Chondrocyte (in vitro differentiated cells): ENCODE measurements at places on chromosomes 12 and 14.

GRCh38 chr12:109737126-109737525 is 23.5 kb downstream of the FAM222A start:
- peak; percentile 25 for DNase-seq

GRCh38 chr14:69906201-69906600 is 27.0 kb downstream of the SMOC1 start:
- DNase-seq: no peak

DNA sequence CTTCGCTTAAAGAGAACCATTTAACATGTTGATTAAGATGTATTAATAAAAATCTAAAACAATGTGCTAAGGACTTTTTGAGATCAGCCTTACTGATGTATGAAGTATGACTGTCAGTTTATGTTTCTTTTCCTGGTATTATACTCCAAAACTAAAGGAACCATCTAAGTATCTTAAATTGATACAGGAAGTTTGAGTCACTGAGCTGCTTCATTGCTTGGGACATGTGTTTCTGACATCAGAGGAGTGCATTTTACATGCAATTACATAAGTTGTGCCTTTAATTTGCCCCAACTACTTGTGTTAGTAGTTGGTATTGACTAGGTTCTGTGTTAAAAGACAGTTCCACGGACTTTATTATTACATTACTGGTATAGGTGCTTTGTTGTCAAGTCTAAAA is 50.9 kb downstream of the PROX2 start:
- DNase-seq: no peak

GRCh38 chr12:103880299-103881142 is 39.5 kb upstream of the NT5DC3 start:
- no peak for DNase-seq

DNA sequence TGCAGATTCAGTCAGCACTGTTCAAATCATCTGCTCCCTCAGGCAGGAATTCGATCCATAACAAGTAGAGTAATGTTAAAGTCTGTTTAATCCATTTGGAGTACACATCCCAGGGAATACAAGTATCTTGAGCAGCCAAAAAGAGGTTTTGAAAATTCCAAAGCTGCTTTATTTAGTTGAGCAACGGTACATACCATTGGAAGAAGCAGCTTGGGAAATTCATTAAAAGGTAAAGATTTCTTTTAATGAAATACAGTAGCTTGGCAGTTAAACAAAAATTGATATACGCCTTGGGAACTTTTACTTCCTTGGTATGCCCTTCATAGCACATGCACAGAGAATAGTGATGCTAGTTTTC is 153.8 kb downstream of the LRIG3 start:
- DNase-seq: no peak

- no peak for DNase-seq
Observed at GRCh38 chr12:117571321-117571720, 209.9 kb upstream of the NOS1 start.

DNA sequence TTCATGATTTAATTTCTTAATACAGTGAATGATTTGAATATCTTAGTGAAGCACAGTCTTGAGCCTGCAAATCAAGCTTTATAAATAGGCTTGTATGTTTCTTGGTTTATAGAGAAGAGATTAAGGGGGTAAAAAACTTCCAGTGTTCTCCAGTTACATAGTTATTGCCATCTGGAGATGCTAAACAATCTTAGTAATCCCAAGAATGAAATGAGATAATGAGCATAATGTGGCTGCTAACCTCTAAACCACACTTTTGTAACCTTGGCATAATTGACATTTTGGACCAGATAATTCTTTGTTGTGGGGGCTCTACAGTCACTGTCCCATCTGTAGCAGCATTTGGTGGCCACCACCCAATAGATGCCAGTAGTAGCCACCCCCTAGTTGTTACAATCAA is 316.8 kb downstream of the CCDC91 start:
- DNase-seq: no peak

DNA sequence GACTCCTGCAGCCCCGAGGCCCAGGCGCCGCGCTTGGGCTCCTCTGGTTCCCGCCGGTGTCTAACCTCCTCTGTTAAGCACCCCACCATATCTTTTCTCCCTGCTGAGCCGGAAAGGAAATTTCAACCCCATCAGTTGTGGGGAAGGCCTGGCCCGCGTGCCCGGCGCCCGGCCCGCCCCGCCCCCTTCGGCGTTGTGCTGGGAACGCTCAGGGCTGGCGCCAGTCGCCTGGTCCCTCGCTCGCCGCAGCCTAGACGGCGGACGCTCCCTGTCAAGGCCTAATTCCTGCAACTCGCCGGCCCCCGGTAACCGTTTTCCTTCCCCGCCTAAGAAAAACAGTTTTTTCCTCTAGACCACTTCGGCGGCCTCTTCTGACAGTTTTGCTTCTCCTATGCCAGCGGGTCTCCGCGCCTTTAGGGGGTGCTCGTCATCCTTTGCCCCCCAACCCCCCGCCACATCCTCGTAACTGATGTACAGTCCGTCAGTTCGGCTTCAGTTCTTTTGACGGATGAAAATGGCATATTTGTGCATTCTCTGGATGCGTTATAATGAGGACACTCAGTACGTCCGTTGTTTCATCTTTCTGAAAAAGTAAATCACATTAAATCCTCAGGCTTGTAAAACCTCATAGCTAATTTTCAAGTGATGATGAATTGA is 506 bp upstream of the NAP1L1 start:
- DNase-seq: no peak

DNA sequence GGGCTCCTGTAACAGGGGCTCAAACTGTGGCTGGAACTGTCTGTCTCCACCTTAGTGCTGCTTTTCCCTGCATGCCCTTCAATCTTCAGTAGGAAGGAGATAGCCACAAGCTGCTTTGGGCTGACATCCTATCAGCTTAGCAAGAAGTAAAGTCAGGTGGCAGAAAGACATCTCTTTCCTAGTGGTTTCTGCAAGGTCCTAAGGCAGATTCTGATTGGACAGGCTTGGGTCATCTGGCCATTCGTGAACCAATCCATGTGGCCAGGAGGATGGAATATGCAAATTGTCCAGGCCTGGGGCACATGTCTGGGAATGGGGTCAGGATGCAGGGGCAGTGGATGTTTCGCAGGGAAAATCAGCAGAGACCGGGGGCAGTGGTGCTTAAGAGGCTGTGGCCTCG is 5.2 kb downstream of the RITA1 start:
- DNase-seq: no peak

DNA sequence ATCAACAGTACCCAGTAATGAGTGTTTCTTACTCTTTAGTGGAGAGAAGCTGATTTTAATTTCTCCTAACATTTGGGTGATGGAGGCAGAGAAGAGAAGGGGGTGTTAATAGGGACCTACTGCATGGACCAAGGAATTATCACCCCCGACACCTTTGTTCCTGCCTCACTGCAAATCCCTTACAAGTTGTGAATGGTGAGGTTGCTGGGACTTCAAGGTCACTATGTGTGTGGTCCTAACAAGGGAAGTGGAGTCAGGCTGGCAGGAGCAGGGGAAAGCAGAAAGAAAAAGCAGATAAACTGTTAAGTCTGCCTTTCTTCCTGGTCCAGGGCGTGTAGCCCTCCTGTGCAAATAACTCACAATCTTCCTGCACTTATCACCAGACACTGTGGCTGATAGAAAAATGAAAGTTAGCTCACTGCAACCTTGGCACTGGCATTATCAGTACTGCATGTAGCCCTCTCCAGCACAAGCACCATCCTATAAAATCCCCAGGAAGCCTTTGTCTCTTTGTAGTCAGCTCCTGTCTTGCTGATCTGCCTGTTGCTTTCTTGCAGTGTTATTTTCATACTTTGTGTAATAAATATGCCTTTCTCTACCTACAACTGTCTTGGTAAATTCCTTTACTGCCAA is 112.3 kb upstream of the DNM1L start:
- DNase-seq: no peak

DNA sequence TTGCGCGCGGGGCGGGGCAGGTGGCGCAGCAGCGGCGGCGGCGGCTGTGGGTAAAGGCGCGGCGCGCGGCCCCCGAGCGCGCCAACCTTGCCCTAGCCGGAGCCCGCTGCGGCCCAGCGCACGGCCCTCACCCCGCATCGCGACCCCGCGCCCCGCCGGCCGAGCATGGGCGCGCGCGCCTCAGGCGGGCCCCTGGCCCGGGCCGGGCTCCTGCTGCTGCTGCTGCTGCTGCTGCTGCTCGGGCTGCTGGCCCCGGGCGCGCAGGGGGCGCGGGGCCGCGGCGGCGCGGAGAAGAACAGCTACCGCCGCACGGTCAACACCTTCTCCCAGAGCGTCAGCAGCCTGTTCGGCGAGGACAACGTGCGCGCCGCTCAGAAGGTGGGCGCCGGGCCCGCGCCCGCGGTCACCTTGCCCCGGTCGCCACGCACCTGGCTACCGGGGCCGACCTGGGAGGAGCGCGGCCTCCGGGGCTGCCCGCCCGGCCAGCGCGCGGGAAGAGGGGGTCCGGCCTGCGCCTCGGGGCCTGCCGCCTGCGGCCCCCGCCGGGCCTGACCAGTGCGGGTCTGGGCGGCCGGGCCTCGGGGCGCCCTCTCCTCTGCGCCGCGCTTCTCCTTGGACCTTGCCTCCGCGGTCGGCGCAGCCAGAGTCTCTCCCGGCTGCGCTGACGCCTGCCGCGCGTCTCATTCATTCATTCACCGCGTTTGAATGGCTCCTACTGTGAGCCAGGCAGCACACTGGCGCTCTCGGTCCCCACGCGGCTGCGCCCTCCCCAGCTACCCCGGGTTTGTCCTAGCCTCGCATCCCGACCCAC is at the start of gene BRI3BP:
TSS of gene BRI3BP (plus strand) at position 20 of the 811 bp plus-strand sequence. CDS start at position 166, 146 bp downstream.
- no peak for DNase-seq

DNA sequence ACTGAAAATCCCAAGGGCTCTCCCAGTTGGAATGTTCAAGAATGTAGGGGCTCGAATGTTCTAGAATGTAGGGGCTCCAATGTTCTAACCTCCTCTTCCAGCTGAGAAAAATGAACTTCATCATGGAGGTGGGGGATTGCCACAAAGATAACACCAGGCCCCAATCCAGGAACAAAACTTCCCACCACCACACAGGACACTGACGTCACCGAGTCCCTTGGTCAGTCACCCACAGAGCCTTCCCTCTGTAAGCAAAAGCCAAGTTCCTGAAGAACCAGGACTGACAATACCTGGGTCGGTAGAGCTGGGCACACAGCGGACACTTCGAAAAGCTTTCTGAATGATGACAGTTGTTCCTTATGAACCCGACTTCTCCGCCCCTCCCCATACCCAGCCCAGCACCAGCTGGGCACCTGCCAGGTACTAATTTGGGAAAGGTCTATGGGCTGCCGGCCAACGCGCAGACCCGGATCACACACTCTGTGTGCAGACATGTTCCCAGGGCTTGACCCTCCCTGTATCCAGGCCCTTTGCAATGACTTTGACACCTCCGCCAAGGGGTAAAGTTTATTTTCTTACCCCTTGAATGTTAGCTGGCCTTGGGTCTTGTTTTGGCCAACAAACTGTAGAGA is 18.9 kb downstream of the ITPK1 start:
- no peak for DNase-seq

GRCh38 chr14:45332360-45332988 is 79.5 kb upstream of the MIS18BP1 start:
- DNase-seq: no peak

DNA sequence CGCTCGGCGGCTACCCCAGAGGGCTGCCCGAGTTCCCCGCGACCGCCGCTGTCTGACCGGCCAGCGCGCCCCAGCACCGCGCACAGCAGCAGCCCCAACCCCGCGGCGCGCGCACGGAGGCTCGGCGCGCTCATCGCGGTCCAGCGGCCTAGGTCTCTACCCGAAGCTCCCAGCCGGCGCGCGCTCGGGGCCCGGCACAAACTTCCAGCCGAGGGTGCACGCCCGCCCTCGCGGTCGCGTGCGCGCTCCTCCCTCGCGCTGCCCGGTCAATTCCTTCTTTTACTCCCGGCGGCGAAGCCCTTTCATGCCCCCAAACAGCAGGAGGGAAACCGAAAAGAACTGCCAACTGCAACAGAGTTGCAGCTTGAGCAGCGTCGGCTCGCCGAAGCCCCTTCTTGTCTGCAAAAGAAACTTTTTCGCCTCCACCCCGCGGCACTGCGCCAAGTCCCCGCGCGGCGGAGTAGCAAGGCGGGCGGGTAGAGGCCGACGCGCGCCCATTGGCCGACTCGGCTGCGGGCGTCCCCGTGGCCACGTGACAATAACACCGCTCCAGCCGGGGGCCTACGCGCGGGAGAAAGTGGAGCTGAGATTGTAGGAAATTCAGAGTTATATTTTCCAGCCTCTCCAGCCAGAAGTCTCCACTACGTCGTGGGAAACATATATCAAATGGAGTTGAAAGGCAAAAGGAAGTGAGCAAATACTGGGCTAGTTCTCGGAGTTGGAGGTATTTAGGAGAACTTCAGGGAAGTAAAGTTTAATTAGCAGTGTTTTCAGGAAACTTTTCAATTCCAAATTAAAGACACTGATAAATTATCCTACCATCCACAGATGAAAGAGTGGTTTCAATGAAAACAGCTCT is at the start of gene LRIG3:
TSS of gene LRIG3 (minus strand) at position 403 of the 859 bp plus-strand sequence. CDS start at position 134, 269 bp downstream.
- peak; percentile 99 for DNase-seq

DNA sequence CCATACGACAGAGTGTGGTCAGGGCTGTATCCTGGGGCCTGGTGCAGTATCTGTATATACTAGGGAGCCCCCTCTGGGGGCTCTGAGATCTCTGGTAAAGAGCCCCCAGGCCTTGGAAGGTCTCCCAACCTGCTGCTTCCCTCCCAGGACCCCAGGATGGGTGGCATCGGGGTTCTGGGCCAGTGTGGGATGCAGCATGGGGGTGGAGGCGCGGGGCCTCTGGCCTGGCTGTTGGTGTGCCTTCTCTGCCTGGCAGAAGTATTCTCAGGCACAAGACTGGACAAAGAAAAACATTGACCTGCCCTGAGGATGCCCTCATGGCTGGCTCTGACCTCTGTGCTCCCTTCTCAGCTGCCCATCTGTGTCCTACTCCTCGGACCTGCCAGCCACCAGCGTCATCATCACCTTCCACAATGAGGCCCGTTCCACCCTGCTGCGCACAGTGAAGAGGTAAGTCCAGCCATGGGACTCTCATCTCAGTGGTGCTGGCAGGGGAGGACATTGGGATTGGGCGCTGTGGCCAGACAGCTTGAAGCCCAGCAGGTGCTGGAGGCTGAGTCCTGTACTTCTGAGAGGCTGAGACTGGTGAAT is 64.5 kb downstream of the GALNT16 start:
- DNase-seq: peak; percentile 51

DNA sequence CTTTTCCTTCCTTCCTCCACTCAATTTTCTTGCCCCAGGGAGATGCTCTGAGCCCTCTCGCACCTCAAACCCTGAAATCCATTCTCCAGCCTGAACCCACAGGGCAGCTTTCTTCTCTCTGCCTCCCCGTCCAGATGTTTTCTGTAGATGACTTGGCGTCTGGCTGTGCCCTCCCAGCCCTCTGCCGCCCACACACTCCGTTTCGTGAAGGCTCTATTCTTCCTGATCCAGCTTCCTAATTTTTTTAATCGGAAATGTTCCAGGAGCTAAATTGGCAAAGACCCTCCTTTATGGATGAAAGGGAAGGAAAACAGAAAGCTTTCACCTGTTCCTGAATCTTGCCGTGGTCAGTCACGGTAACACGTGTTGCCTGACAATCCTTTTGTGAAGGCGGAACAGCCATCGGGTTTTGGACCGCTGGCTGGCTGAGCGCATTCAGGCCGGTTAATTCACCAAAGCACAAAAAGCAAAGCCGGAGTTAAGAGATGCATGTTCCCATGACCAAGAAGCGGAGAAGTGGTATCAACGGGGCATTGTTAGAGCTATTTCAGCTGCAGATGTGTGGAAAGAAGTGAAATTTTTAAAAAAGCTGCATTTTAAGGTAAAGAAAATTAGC is 70.2 kb upstream of the FBRSL1 start:
- DNase-seq: no peak
